ENCODE measurements at places on chromosomes 1 and 21.
A peak's percentile ranks its signal among the peaks of the same experiment; 100 is the strongest.

GRCh38 chr1:35856964-35857363, 26.0 kb upstream of the AGO1 start:
- H3K4me1 ChIP-seq, result no peaks in the 10 kb centered on the region
- no peak overlapping the region for H3K4me3 ChIP-seq
- H3K27me3 ChIP-seq, result no peaks in the 10 kb centered on the region
- H3K27ac ChIP-seq, result no peak overlapping the region
- DNase-seq, result no peak

DNA sequence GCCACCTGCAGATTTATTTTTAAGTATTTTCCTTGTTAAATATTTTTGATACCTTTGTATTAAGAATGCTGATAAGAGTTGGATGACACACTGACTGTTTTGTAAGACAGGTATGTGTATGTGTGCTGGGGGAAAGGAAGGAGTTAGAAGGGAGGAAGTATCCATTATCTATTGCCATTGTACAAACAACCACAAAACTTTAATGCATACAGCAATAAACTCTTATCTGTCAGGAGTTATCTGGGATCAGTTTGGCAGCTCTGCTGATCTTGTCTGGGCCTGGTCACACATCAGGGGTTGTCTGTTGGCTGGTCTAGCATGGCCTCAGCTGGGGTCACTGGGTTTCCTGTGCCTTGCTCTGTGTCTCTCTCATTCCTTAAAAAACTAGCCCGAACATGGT, 423.9 kb upstream of the USP24 start:
- peaks cover 2% of the 10 kb centered on the region for H3K4me1 ChIP-seq
- H3K27ac ChIP-seq, result no peak overlapping the region
- no peaks in the 10 kb centered on the region for H3K36me3 ChIP-seq
- no peaks in the 10 kb centered on the region for H3K27me3 ChIP-seq

GRCh38 chr21:45791562-45792418, 148.3 kb downstream of the PCBP3 start:
- no peak overlapping the region for H3K4me3 ChIP-seq
- H3K27ac ChIP-seq, result no peak overlapping the region
- H3K27me3 ChIP-seq, result no peaks in the 10 kb centered on the region

- no peak for DNase-seq
- no peaks in the 10 kb centered on the region for H3K36me3 ChIP-seq
- H3K4me1 ChIP-seq, result no peaks in the 10 kb centered on the region
- H3K27ac ChIP-seq, result no peak overlapping the region
- H3K27me3 ChIP-seq, result no peaks in the 10 kb centered on the region
These were observed 15.5 kb upstream of the MAP3K7CL start for GRCh38 chr21:29114765-29115500.

GRCh38 chr1:118923319-118923718, 64.8 kb downstream of the TBX15 start:
- H3K4me1 ChIP-seq, result no peaks in the 10 kb centered on the region
- no peaks in the 10 kb centered on the region for H3K36me3 ChIP-seq
- DNase-seq, result no peak
- no peaks in the 10 kb centered on the region for H3K27me3 ChIP-seq
- H3K27ac ChIP-seq, result no peak overlapping the region

DNA sequence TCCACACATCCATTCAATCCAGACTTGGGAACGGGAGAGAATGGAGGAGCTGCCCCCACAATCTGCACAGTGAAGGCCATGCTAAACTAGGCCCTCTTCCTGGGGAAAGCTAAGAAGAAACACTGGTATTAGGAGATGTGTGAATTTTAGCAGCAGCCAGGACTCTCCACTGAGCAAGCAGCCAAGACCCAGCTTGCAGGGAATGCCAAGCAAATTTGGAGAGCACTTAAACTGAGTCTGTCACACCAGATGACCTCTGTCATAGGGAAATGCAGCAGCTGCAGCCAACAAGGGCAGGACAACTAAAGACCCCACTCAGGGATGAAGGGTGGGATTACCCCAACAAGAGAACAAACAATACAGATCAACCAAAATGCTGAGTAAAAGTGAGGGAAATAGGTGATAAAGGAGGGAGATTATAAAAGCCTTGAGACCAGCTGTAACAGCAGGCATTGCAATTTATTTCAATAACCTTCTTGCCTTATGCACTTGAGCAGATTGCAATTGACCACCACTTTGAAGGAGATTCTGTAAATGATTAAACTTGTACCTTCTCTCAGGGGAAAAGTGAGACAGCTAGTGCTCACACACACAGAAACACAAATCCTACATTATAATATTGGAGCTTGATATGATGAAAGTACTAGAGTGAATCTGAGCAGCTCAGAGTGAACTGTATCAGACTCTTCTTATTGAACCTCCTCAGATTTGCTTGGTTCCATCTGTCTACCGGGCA, 2.5 kb upstream of the CLCA1 start:
- no peaks in the 10 kb centered on the region for H3K27me3 ChIP-seq
- H3K4me3 ChIP-seq, result no peak overlapping the region
- no peak for DNase-seq

GRCh38 chr1:248243204-248243603, 12.0 kb downstream of the OR2M4 start:
- H3K27me3 ChIP-seq, result no peaks in the 10 kb centered on the region
- no peak overlapping the region for H3K27ac ChIP-seq
- no peak overlapping the region for H3K4me3 ChIP-seq
- H3K36me3 ChIP-seq, result no peaks in the 10 kb centered on the region
- no peaks in the 10 kb centered on the region for H3K4me1 ChIP-seq

DNA sequence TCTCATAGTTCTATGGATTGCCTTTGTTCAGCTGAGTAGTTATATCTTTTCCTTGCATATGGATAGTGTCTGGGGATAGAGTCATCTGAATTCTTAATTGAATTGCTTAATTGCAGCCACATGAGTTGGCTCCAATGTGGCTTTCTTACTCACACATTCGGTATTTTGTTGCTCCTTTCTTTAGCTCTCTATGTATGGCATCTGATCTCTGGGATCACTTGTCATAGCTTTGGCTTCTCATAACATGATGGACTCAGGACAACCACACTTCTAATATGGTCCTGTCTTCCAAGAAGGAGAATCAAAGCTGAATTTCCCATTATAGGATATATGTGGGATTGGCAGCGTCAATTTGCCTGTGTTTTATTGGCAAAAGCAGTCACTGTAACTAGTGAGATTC, 716.2 kb downstream of the NCAM2 start:
- H3K27me3 ChIP-seq, result no peaks in the 10 kb centered on the region
- H3K4me1 ChIP-seq, result no peaks in the 10 kb centered on the region
- H3K4me3 ChIP-seq, result no peak overlapping the region
- H3K27ac ChIP-seq, result no peak overlapping the region

DNA sequence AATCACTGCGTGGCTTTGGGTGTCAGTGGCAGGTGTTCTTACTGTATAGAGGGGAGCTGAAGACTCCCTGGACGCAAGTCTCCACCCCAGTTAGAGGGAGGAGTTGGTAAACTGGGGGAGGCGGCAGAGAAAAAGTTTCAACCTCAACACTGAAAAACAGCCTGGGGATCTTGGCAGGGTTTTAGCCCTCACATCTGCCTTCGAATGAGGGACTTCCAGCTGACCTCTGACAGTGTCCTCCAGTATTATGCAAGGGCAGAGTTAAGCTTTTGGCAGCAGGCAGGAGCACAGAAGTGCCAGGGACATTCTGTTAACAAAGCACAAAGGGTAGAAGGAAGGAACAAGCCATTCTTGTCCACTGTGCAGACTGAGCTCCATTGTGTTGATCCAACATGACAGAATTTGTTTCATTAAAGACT, 41.2 kb upstream of the RAB4A start:
- no peak for DNase-seq
- H3K27ac ChIP-seq, result peak overlapping the region; percentile 48
- peaks cover 25% of the 10 kb centered on the region for H3K4me1 ChIP-seq
- no peaks in the 10 kb centered on the region for H3K27me3 ChIP-seq
- no peaks in the 10 kb centered on the region for H3K36me3 ChIP-seq

DNA sequence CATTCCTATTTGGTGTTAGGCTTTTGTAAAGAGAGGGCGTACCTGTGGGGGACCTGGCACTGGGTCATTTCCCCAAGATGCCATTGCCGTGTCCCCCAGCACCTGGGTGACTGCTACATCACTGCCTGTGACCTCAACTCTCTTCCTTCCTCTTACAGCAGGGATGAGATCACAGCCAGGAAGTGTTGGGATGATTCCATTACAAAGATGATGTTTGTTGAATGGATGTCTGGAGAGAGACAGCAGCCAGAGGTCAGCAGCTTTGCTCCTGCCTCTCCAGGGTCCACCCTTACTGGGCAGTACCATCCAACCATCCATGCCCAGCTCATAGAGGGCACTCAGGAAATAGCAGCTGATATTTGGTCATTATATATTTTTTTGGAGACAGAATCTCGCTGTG, 35.1 kb downstream of the TMEM51 start:
- H3K36me3 ChIP-seq, result no peaks in the 10 kb centered on the region
- no peak overlapping the region for H3K4me3 ChIP-seq
- H3K27me3 ChIP-seq, result no peaks in the 10 kb centered on the region
- no peak overlapping the region for H3K27ac ChIP-seq
- DNase-seq, result peak; percentile 21
- H3K4me1 ChIP-seq, result peaks cover 13% of the 10 kb centered on the region

- H3K4me3 ChIP-seq, result no peak overlapping the region
- DNase-seq, result no peak
- no peak overlapping the region for H3K27ac ChIP-seq
- H3K36me3 ChIP-seq, result no peaks in the 10 kb centered on the region
- no peaks in the 10 kb centered on the region for H3K4me1 ChIP-seq
These were observed 8.1 kb downstream of the TDRD5 start for GRCh38 chr1:179599623-179600249.

DNA sequence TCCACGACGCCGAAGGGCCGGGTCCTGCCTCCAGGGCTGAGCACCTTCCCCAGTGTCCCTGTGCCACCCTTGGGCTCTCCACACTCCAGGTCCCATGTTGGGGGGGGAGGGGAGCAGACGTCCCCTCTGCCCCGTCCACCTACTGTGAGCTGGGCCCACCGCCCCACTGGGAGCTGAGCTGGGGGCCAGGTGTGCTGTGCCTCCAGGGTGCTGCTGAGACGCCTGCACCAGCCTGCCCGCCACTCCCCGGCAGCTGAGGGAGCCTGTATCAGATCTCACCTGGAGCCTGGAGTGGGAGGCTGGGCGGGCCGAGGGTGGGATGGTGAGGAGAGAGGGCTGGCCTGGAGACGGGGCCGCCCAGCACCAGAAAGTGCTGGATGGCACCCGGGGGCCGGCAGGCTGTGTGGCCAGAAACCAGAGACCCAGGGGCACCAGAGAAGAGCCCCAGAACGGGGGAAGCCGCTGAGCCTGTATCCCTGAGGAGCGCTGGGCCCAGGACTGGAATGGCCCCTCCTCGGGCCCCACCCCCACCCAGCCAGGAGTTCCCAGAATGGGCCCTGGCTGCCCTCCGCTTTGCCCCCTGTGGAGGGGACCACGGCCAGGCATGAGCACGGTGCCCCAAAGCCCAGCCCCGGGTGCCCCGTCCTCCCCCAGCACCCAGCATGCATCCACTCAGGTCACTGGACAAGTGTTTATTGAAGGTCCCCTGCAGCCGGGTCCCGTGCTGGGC, 3.4 kb downstream of the TNFRSF18 start:
- H3K4me1 ChIP-seq, result peaks cover 6% of the 10 kb centered on the region
- H3K36me3 ChIP-seq, result no peaks in the 10 kb centered on the region
- no peak for DNase-seq

GRCh38 chr1:162954824-162955223, 93.8 kb upstream of the CCDC190 start:
- no peaks in the 10 kb centered on the region for H3K27me3 ChIP-seq
- no peak overlapping the region for H3K4me3 ChIP-seq

DNA sequence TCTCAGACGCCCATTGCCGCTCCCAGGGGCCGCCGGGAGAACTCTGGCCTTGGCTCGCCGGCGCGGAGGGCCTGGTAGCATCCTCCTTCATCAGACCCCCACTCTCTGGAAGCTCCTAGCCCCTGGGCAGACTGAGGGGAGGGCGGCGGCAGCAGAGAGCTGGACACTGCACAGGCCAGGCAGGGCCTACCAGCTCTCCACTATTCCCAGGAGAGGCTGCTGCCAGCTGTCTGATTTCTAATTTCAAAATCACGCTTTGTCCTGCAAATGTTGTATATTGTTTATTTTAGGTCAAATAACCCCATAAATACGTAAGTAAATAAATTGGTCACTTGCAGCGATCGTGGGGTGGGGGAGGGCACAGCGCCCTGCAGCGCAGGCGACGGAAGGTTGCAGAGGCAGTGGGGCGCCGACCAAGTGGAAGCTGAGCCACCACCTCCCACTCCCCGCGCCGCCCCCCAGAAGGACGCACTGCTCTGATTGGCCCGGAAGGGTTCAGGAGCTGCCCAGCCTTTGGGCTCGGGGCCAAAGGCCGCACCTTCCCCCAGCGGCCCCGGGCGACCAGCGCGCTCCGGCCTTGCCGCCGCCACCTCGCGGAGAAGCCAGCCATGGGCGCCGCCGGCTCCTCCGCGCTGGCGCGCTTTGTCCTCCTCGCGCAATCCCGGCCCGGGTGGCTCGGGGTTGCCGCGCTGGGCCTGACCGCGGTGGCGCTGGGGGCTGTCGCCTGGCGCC, at the start of gene MTARC1:
Gene MTARC1 (plus strand): TSS at position 577 of the 732 bp plus-strand sequence. CDS start 32 bp downstream, at position 609.
- peaks cover 31% of the 10 kb centered on the region for H3K4me1 ChIP-seq
- DNase-seq, result peak; percentile 89
- H3K27me3 ChIP-seq, result no peaks in the 10 kb centered on the region
- peak within 1 kb of the TSS; percentile 49 for H3K4me3 ChIP-seq
- peak within 1 kb of the TSS; percentile 60 for H3K27ac ChIP-seq

DNA sequence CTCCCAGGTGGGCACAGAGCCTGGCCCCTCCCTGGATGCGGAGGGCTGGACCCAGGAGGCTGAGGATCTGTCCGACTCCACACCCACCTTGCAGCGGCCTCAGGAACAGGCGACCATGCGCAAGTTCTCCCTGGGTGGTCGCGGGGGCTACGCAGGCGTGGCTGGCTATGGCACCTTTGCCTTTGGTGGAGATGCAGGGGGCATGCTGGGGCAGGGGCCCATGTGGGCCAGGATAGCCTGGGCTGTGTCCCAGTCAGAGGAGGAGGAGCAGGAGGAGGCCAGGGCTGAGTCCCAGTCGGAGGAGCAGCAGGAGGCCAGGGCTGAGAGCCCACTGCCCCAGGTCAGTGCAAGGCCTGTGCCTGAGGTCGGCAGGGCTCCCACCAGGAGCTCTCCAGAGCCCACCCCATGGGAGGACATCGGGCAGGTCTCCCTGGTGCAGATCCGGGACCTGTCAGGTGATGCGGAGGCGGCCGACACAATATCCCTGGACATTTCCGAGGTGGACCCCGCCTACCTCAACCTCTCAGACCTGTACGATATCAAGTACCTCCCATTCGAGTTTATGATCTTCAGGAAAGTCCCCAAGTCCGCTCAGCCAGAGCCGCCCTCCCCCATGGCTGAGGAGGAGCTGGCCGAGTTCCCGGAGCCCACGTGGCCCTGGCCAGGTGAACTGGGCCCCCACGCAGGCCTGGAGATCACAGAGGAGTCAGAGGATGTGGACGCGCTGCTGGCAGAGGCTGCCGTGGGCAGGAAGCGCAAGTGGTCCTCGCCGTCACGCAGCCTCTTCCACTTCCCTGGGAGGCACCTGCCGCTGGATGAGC, 34.2 kb downstream of the TRIM11 start:
- H3K36me3 ChIP-seq, result no peaks in the 10 kb centered on the region
- no peak overlapping the region for H3K27ac ChIP-seq
- no peaks in the 10 kb centered on the region for H3K27me3 ChIP-seq

DNA sequence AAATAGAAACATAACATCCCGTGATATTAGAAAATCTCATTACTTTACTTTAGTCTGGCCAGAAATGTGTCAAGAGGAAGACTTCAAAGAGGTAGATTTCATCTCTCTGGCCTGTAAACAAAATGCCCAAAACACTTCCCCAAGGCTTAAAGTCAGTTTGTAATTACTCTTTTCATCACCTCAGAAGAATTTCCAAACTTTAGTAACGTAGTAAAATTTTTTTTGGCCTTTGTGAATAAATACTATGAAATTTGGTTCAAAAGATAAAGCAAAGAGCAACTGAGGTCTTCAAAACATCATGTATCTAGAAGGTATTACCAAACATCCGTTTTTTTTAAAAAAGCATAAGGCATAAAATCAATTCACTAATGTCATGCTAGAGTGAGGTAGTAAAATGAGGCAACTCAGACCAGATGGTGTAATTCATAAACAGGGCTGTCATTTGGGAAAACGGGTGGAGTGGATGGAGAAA, 51.4 kb downstream of the LEPR start:
- no peaks in the 10 kb centered on the region for H3K36me3 ChIP-seq
- no peaks in the 10 kb centered on the region for H3K27me3 ChIP-seq
- no peaks in the 10 kb centered on the region for H3K4me1 ChIP-seq
